ENCODE measurements at places on chromosomes 2 and 18.

DNA sequence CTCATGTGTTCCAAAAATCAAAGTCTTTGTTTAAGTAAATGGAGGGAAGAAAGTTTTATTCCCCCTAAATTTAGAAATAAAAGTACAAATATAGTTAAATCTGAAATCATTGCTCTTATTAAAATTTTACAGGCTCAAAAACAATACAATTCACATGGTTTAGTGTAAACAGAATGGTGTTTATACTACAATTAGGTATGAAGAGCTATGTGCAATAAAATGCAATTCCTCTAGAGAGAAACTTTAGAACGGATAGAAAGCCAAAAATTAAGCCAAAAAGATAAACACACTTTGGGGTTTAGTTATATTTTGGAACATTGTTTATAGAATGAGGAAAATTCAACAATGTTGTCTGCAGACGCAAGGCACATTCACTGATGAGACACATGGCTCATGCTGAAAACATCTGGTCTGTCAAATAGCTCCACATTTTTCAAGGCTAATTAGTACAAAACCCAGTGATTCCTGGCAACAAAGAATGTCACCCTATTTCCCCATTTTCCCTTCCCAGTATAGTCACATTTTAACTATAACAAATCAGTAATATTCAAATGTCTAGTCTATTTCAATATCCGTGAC lies 103.3 kb downstream of the EXOC6B start:
- H3K27ac ChIP-seq = no peak overlapping the region
- no peaks in the 10 kb centered on the region for H3K4me1 ChIP-seq
- H3K27me3 ChIP-seq = no peaks in the 10 kb centered on the region

GRCh38 chr18:54043484-54044251 lies 180.8 kb downstream of the MBD2 start:
- no peaks in the 10 kb centered on the region for H3K4me1 ChIP-seq
- H3K27me3 ChIP-seq = no peaks in the 10 kb centered on the region
- H3K4me3 ChIP-seq = no peak overlapping the region

- DNase-seq = no peak
- no peaks in the 10 kb centered on the region for H3K27me3 ChIP-seq
- H3K27ac ChIP-seq = no peak overlapping the region
- no peak overlapping the region for H3K4me3 ChIP-seq
- peaks cover 22% of the 10 kb centered on the region for H3K36me3 ChIP-seq
Measured at GRCh38 chr2:190988910-190989309, 25.1 kb downstream of the STAT1 start.

DNA sequence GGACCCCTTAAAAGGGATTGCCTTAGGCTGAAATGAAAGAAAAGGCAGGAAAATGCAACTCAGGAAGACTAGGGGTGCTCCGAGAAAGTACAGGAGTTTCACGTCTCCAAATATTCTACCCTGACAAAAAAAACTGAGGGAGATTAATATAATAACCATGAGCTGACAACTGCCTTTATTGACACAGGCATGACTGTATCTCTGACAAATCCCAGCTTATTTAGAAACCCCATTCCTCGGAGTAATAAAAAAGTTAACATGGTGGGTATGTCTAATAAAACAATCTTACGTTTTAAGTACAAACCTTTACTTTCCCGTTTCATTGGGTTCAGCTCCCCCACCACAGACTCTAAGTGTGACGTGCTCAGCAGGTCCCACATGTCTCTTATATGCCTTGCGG lies 7.9 kb upstream of the RBFA start:
- DNase-seq = no peak
- H3K4me3 ChIP-seq = no peak overlapping the region
- no peak overlapping the region for H3K27ac ChIP-seq
- H3K36me3 ChIP-seq = no peaks in the 10 kb centered on the region

Measured in psoas muscle (tissue), 8 donors.